ENCODE measurements at places on chromosomes 16 and 17. TPM values are rescaled to one million over a fixed set of nuclear protein-coding genes. Genes with fewer than 3 reads are reported as not detected.

The SP6 gene
- total RNA-seq: 0.26 TPM

The KRTAP16-1 gene
- not detected for total RNA-seq

The AOC3 gene
- total RNA-seq: 6.5 TPM

GRCh38 chr16:56634715-56635440, 2.4 kb downstream of the MT1M start:
- no peak overlapping the region for H3K27ac ChIP-seq
- DNase-seq: no peak
- no peaks in the 10 kb centered on the region for H3K36me3 ChIP-seq
- no peaks in the 10 kb centered on the region for H3K27me3 ChIP-seq

- no peak overlapping the region for H3K27ac ChIP-seq
- no peak for DNase-seq
- H3K4me3 ChIP-seq: no peak overlapping the region
- H3K27me3 ChIP-seq: no peaks in the 10 kb centered on the region
- no peaks in the 10 kb centered on the region for H3K4me1 ChIP-seq
These were observed 18.9 kb downstream of the MYBBP1A start for GRCh38 chr17:4536259-4536741.

- no peaks in the 10 kb centered on the region for H3K36me3 ChIP-seq
- H3K4me3 ChIP-seq: no peak overlapping the region
- no peaks in the 10 kb centered on the region for H3K4me1 ChIP-seq
- no peak overlapping the region for H3K27ac ChIP-seq
- H3K27me3 ChIP-seq: no peaks in the 10 kb centered on the region
These were observed 88.6 kb downstream of the USP31 start for GRCh38 chr16:23060458-23061320.

DNA sequence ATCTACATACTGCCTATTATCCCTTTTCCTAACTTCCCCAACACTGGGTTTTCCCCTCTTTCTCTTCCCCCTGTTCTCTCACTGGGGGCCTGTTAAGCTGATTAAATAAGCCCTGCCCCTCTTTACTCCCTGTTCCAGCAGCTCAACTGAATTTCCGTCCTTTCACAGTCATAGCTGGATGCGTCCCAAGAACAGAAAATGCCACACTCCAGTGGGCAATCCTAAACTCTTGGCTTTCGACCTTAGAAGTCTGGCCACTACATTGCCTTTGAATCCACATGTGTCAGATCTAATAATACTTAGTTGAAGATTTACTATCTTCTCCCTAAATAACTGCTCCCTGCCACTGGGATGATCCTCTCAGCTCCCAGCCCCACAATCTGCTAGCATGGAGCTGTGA, 34.5 kb downstream of the KCNJ16 start:
- H3K4me3 ChIP-seq: no peak overlapping the region
- no peaks in the 10 kb centered on the region for H3K36me3 ChIP-seq
- DNase-seq: no peak
- no peak overlapping the region for H3K27ac ChIP-seq

DNA sequence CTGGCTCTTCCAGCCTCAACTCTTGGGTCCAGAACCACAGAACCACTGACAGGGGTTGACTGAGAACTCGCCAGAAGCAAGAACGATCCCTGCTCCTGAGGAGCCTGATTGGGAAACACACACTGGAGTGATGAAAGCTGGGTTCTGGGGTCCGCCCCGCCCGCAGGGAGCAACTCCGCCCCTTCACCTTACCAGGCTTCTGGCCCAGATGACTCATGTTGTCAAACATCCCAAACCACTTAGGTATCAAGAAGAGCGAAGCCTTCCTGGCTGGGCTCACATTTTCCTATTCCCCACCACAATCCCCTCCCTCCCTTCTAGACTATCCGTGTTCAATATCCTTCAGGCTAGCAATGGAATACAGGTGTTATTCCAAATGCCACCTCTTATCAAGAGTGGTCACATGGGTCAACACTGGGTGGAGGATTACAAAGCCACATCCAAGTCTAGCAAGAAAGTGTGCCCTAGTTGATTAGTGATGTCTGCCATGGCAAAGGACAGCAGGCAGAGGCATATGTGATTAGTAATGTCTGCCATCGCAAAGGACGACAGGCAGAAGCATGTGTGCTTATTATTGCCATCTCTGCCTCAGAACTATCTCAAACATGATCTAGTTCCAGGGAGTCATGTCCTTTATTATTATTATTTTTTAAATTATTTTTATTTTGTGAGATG, 70.5 kb downstream of the TIMM22 start:
- H3K4me1 ChIP-seq: no peaks in the 10 kb centered on the region
- H3K4me3 ChIP-seq: no peak overlapping the region
- no peak for DNase-seq
